NCI-H526 treated with DMSO at 0.1 percent for 48 hours (cell line): ENCODE measurements at places on chromosomes 3 and 15.
A peak's percentile ranks its signal among the peaks of the same experiment; 100 is the strongest.

GRCh38 chr3:6119367-6119766 lies 741.5 kb upstream of the GRM7 start:
- no peak for DNase-seq

GRCh38 chr3:128933213-128933921 lies 53.9 kb downstream of the ACAD9 start:
- no peak for DNase-seq

- DNase-seq = no peak
These were observed 96.9 kb upstream of the WNT5A start for GRCh38 chr3:55584030-55584429.

GRCh38 chr3:126126811-126127431 lies 43.0 kb upstream of the SLC41A3 start:
- no peak for DNase-seq

GRCh38 chr3:46868948-46869347 lies 5.7 kb upstream of the MYL3 start:
- DNase-seq = no peak

- no peak for DNase-seq
These were observed 904.6 kb downstream of the PDCD6IP start for GRCh38 chr3:34703053-34703452.

DNA sequence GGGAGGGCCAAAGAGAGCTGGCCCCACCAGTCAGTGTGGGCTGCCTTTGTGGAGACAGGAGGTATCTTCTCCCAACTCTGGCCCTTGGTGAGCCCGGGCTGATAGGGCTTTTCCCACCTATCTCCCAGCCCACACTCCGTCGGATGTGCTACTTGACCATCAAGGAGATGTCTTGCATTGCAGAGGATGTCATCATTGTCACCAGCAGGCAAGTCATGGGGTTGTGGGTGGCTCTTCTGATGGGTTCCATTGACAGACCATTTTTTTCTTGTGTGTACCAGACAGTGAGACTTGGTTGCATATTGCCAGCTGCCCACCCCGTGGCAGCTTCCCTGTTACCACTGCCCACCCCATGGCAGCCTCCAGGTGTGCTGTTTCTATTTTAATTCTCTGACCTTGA lies 3.3 kb downstream of the COPG1 start:
- DNase-seq = no peak

- no peak for DNase-seq
These were observed 18.8 kb downstream of the ASTE1 start for GRCh38 chr3:131007782-131008181.

DNA sequence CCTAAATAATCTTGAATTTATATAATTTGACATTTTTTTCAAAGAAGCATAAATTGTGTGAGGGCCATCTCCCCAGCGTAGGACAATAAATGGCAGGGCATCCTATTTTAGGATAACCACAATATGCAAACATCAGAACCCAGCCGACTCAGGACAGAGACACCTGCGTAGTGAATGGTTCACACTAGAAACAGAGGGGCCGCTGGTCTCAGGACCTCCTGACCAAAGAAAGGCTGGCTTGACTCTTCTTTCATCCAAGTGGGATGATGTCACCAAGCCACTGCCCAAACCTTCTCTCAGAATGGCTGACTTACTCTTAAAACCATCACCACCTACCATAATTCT lies 162.1 kb downstream of the FOXP1 start:
- DNase-seq = no peak

DNA sequence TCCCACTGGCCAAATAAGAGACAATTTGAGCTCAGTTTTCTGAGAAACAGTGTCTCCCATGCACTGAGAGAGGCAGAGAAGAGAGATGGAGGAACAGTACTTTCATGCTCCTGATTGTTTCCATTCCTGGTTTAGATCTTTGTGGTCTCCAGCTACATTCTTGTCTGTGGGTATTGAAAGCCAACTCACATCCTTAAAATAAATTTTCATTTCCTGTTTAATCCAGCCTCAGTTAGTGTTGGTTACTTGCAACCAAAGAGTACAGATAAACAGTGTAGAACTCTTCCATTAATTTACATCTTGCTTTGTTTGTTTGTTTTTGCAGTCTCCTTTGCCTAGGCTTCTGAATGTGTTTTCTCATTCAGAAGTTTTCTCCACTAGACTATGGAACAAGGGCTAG lies 123.7 kb upstream of the CLSTN2 start:
- DNase-seq = no peak

GRCh38 chr15:39270221-39270855 lies 310.5 kb upstream of the THBS1 start:
- peak; percentile 41 for DNase-seq

- no peak for DNase-seq
These were observed 540.6 kb downstream of the NLGN1 start for GRCh38 chr3:173938159-173938558.

- DNase-seq = no peak
These were observed 207.2 kb downstream of the TBC1D5 start for GRCh38 chr3:17535274-17535673.

DNA sequence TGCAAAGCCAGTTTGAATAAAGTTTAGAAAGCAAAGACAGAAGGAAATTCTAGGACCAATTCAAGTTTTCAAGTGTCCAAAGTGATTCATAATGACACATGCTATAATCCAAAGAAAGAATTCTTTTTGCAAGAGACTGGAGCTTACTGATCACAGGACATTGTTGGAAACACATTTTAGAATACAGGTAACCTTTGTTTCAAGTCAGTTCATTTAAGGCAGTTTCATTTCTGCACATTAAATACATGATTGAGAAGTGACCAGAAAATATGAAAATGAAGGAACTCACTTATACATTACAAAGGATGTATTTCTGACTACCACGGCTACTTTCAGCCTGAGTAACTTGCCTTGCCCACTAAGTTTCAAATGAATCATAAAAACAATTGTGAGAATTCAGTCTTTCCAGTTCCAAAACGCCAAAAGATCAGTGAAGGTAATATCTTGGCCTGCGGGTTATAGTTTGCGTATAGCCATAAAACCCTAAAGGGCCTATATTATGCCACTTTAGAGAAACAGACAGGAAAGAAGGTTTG lies 48.7 kb downstream of the PRICKLE2 start:
- no peak for DNase-seq

DNA sequence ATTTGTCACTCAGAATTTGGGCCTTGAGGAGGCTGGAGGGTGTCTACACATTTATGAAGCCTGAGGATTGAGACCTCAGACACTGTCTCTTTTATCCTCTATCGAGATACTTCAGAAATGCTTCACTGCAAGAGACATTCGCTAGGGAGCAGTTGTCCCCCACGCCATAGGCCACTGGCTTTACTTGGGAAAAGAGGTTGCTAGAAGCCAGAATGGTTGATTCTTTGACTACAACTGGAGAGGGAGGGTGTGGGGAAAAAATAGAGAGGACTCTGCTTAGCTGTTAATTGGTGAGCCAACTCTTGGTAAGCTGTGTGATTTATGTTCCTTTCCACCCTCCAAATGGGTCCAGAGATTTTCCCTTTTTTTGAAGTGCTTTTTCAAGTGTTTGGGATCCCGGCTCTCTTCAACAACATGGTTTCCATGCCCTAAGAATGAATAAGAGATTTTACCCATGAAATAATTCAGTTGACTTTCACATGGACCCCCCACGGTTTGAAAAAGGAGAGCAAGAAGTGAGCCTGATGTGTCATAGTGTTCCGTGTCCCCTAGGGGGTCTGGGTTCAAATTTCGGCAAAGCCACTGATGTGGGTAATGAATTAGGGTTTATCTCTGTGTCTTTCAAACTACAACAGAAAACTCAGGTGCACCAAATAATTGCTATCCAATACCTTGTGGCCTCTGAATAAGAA lies 2.7 kb downstream of the BOC start:
- DNase-seq = no peak

- DNase-seq = no peak
These were observed 13.7 kb upstream of the ULK4 start for GRCh38 chr3:41975416-41976103.
